ENCODE measurements at places on chromosomes 4 and X. TPM values are rescaled to one million over a fixed set of nuclear protein-coding genes. Genes with fewer than 3 reads are reported as not detected.

Gene CCNB3
- 0.35 TPM for total RNA-seq

GRCh38 chr4:67546004-67546356, 677 bp upstream of the CENPC start:
- DNase-seq = no peak

Gene VCX
- not detected for total RNA-seq

Gene SMIM10
- total RNA-seq = 1.1 TPM

Data from H9 (cell line).